Endodermal cell (in vitro differentiated cells): ENCODE measurements at places on chromosomes 5 and 9. TPM values are rescaled to one million over a fixed set of nuclear protein-coding genes. Genes with fewer than 3 reads are reported as not detected.
A peak's percentile ranks its signal among the peaks of the same experiment; 100 is the strongest.

GRCh38 chr5:156695774-156696173, 154.3 kb upstream of the PPP1R2B start:
- no peaks in the 10 kb centered on the region for H3K27me3 ChIP-seq
- no peaks in the 10 kb centered on the region for H3K4me1 ChIP-seq
- H3K4me3 ChIP-seq, result no peak overlapping the region
- no peak for DNase-seq
- H3K36me3 ChIP-seq, result no peaks in the 10 kb centered on the region
- H3K27ac ChIP-seq, result no peak overlapping the region

DNA sequence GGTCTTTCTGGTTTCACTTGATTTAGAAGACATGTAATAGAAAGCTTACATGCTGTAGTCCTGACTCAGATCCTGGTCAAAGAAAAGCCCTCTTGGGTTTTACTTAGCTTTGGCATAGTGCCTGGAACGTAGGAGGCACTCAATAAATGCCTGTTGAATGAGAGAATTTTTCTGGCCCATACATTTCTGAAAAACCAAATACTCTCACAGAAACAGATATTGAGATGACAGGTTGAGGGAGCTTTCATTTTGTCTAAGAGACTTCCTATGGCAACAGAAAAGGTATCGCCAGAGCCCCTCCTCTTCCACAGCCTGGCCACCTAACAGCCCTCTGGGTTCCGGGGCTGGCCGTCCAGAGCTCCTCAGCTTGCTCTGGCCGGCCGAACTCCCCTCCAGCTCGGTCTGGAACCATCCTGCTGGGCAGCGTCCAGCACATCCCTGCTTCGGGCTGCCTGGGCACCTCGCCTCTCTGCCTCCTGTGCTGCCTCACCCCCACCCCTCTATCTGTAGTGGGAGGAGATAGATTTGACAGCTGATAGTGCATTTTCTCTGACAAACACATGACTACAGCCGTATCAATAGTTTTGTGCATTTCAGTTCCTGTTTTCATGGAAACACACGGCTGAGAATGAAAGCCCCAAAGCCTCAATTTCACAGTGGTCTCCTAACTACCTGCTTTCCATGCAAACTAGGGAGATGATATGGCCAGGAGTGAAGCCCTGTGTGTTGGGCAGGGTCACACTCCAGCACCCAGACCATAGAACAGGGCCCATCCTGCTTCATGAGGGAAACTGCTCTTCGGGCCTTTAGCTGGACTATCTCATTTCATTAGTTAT, 1.1 kb downstream of the IL4 start:
- no peaks in the 10 kb centered on the region for H3K27me3 ChIP-seq
- DNase-seq, result peak; percentile 38
- no peak overlapping the region for H3K4me3 ChIP-seq
- H3K36me3 ChIP-seq, result no peaks in the 10 kb centered on the region
- H3K27ac ChIP-seq, result no peak overlapping the region
- peaks cover 6% of the 10 kb centered on the region for H3K4me1 ChIP-seq

Gene IL33
- 0.21 to 0.33 TPM in 2 of 3 replicates, not detected in the other for total RNA-seq

DNA sequence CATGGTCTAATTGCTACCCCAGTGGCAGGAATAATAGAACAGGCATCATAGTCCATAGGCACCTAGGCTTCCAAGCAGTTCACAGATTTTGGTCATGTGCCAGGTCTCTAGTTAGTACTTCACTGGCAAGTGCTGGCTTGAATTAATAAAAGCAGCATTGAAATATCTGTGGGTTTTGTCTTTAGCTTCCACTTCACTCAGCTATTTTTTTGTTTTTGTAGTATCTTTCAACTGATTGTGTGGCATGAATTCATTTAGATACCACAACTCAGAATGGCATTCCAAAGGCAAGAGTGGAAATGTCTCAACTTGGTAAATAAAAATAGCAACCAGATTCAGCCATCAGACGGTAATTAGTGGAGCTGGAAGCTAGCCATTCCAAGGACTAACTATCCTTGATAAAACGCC, 27.9 kb upstream of the ITGA2 start:
- no peak for DNase-seq
- no peaks in the 10 kb centered on the region for H3K27me3 ChIP-seq
- no peak overlapping the region for H3K27ac ChIP-seq
- H3K4me1 ChIP-seq, result no peaks in the 10 kb centered on the region
- H3K4me3 ChIP-seq, result no peak overlapping the region

Gene C5orf58
- total RNA-seq, result 0.95 and 1.2 TPM in 2 replicates

DNA sequence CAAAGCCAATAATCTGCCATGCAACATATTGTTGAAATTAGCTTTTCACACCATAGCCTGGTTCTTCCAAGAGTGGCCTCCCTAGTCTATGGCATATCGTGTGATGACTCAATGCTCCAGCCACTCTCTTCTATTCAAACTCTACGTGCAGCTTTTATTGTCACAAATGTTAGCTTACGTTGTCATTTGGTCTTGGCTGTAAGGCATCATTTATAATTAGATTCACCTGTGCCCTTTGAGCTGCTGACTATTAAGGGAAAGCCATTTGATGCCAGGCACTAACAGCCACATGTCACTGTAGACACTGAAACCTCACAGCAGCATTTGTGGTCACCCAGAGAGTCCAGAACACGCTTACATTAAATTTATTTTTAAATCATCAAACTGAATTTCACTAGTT, 66.8 kb downstream of the APBA1 start:
- no peak overlapping the region for H3K4me3 ChIP-seq
- H3K27ac ChIP-seq, result no peak overlapping the region
- H3K36me3 ChIP-seq, result no peaks in the 10 kb centered on the region

GRCh38 chr9:30846651-30847050, 1537.8 kb upstream of the ACO1 start:
- no peaks in the 10 kb centered on the region for H3K36me3 ChIP-seq
- DNase-seq, result no peak
- H3K4me1 ChIP-seq, result no peaks in the 10 kb centered on the region
- no peak overlapping the region for H3K27ac ChIP-seq
- no peaks in the 10 kb centered on the region for H3K27me3 ChIP-seq

GRCh38 chr5:13955896-13956295, 11.4 kb upstream of the DNAH5 start:
- H3K4me1 ChIP-seq, result no peaks in the 10 kb centered on the region
- no peaks in the 10 kb centered on the region for H3K36me3 ChIP-seq
- no peak for DNase-seq
- H3K27me3 ChIP-seq, result no peaks in the 10 kb centered on the region

Gene PCDHB13
- total RNA-seq, result 2.9 and 3.3 TPM in 2 replicates

Gene LHX6
- total RNA-seq, result 0.63 TPM in 1 of 3 replicates, not detected in the others

DNA sequence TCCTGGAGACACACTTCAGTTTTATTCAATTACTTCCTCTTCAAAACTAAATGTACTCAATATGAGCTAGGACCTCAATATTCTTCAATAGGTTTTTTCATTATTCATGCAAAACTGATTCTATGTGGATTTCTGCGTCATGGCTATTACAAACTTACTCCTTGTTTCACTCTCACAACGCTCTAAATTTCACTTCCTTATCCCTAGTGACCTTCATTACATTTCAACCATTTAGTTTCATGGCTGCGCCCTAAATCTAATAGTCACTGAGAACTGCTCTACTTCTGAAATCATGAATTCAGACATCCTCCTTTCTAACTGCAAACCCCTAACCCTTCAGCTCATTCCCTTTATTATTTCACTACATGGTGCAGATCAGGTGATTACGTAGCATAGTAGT, 93.9 kb downstream of the SLC25A46 start:
- H3K36me3 ChIP-seq, result no peaks in the 10 kb centered on the region
- H3K4me1 ChIP-seq, result no peaks in the 10 kb centered on the region
- H3K27ac ChIP-seq, result no peak overlapping the region

DNA sequence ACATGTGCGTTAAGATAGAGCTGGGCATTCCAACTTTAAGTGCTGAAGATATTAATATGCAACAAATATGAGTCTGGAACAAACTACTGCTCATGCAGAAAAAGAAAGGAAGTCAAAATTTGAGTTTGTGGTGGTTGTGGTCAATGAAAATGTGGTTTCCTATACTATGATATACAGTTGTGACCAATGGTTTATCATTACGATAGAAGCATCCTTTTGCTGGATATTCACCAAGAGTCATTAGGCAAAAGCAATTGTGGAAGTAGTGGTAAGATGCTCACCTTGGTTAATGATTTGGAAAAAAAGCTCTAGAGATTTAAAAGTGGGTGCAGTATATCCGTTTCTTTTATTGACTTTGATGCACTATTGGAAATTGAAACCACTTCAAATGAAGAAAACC, 1007.0 kb downstream of the NR2F1-AS1 start:
- no peaks in the 10 kb centered on the region for H3K4me1 ChIP-seq
- no peak overlapping the region for H3K4me3 ChIP-seq

DNA sequence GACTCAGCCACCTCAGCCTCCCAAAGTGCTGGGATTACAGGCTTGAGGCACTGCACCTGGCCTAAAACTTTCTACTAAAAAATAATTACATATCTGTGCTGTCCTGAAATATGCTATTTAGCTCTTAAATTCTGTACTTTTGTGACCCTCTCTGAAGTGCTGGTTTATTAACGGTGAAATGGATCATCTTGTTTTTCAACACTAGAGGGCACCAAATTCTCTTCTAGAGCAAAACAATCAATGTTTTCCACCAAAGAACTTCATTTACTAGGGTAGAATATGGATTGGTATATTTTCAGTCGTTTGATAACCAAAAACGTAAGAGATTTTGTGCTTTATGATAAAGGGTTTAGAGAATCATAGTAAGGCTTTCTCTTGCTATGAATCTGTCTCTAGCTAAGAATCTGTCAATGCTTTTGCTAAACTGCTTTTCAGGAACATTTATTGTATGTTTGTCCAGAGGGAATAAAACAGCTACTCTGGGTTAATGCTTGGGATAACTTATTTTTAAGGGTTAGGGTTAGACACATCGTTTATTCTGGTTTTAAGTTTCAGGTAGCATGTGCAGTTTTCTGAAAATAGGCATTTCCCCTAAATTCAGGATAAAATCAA, 63.6 kb downstream of the RNF180 start:
- no peak overlapping the region for H3K4me3 ChIP-seq
- H3K27ac ChIP-seq, result no peak overlapping the region
- peaks cover 27% of the 10 kb centered on the region for H3K27me3 ChIP-seq

GRCh38 chr9:72038890-72039410, 21.5 kb downstream of the C9orf57 start:
- DNase-seq, result peak; percentile 96
- H3K4me3 ChIP-seq, result no peak overlapping the region
- H3K36me3 ChIP-seq, result no peaks in the 10 kb centered on the region

DNA sequence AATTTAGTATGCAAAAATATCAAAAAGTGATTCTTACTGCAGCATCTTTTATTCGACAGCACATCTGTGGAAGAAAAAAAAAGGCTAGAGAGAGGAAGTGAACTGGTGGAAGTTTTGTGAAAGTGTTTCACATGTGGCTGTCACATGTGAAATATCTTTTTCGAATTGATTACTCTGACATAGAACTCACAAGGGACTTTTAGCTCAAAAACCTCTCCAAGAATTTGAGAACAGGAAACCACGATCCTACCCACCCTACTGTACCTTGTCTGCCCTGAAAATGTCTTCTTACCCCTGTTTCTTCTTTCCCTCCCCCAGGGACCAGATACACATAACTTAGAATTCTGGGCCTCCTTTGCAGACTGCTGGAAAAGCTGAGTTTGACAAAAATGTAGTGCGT, 106.5 kb upstream of the PRRC1 start:
- no peaks in the 10 kb centered on the region for H3K27me3 ChIP-seq
- H3K36me3 ChIP-seq, result peaks cover 8% of the 10 kb centered on the region
- no peak overlapping the region for H3K27ac ChIP-seq
- no peak for DNase-seq

DNA sequence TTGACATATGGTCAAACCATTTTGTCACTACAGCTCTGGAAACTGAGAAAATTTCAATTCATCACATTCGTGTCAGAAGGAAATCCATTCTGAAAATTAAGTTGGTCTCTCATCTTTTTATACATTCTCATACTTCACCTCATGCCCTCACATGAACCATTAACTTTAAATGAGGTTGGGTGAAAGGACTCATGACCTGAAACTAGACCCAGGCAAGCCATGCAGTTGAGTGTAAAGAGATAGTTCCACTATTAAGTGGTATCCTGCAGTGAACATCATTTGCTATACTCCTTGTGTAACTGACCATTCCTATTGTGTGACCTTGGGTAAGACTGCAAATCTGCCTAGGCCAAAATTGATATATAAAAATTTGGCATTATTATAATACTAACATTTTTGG, 299.6 kb upstream of the GRIN3A start:
- H3K27ac ChIP-seq, result no peak overlapping the region
- H3K4me3 ChIP-seq, result no peak overlapping the region
- no peak for DNase-seq
- no peaks in the 10 kb centered on the region for H3K4me1 ChIP-seq

DNA sequence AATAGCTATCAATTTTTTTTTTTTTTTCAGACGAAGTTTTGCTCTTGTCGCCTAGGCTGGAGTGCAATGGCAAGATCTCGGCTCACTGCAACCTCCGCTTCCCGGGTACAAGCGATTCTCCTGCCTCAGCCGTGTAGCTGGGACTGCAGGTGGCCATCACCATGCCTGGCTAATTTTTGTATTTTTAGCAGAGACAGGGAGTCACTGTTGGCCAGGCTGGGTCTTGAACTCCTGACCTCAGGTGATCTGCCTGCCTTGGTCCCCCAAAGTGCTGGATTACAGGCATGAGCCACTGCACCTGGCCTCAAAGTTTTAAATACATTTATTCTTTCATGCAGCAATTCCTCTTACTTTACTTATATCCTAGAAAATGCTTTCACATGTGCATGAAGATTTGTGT, 17.6 kb downstream of the TRIM14 start:
- H3K4me1 ChIP-seq, result peaks cover 3% of the 10 kb centered on the region
- peak; percentile 26 for DNase-seq
- no peak overlapping the region for H3K4me3 ChIP-seq
- H3K27me3 ChIP-seq, result no peaks in the 10 kb centered on the region
- H3K36me3 ChIP-seq, result no peaks in the 10 kb centered on the region
- no peak overlapping the region for H3K27ac ChIP-seq

- no peak overlapping the region for H3K4me3 ChIP-seq
- no peaks in the 10 kb centered on the region for H3K4me1 ChIP-seq
- no peaks in the 10 kb centered on the region for H3K36me3 ChIP-seq
- DNase-seq, result no peak
Measured at GRCh38 chr9:102551346-102551745, 443.8 kb upstream of the CYLC2 start.

- DNase-seq, result no peak
- H3K4me1 ChIP-seq, result no peaks in the 10 kb centered on the region
- H3K36me3 ChIP-seq, result no peaks in the 10 kb centered on the region
- H3K4me3 ChIP-seq, result no peak overlapping the region
Measured at GRCh38 chr5:89213573-89213972, 330.6 kb upstream of the MEF2C start.

DNA sequence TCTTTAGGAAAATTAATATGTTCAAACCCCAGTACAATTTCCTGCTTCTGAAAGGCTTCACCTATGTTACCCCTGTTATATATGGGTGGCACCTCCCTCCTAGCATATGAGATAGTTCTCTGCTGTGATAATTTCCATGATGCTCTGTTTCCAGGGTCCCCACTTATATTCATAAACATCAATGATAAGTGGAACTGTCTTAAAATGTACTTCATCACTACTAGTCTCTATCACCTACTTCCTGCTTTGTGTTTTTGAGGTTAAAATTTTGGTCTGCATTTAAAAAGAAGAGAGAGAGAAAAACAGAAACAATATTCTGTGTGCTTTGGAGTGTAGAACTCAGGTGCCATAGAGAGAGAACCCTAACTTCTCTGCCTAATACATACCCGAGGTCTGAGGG, 234.7 kb downstream of the HTR1A start:
- no peaks in the 10 kb centered on the region for H3K4me1 ChIP-seq
- DNase-seq, result no peak
- no peak overlapping the region for H3K4me3 ChIP-seq
- no peak overlapping the region for H3K27ac ChIP-seq
- no peaks in the 10 kb centered on the region for H3K36me3 ChIP-seq
- H3K27me3 ChIP-seq, result no peaks in the 10 kb centered on the region
